ENCODE measurements at places on chromosomes 6 and 20.

DNA sequence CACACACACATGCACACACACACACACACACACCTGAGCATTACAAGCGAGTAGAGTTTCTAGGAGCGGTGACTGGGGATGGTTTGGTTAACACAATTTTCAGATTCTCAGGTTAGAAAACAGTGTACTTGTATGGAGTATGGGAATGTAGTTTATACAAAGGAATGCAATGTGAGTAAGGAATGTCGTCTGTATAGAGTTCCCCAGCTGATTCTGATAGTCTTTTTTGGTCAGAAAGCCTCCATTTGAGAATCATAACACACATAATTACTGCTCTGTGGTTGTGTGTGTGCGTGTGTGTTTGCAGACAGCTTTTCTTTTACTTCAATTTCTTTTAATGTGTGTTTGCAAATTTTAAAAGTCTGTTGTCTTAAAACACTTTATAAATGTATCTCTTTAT, 93.2 kb downstream of the MYO6 start:
- no peak overlapping the region for H3K27ac ChIP-seq
- DNase-seq: no peak
- H3K27me3 ChIP-seq: no peaks in the 10 kb centered on the region
- H3K4me1 ChIP-seq: no peaks in the 10 kb centered on the region

DNA sequence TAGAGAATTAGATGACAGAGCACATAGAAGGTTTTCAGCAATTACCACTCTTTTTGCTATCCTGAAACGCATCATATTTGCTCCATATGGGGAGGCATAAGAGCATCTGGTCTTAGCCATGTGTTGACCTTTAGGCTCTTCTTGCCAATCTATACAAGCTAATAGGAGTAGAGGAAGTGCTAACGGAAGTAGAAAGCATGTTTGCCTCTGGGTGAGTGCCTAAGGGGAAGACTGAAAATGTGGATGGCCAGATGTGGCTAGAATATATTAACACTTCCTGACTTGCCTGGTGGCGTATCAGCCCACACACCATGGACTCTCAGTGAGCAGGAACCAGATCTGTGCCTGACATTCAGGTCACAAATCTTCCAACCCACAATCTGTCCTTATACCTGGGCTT, 136.3 kb downstream of the LRRC1 start:
- DNase-seq: no peak
- no peak overlapping the region for H3K4me3 ChIP-seq
- peaks cover 23% of the 10 kb centered on the region for H3K36me3 ChIP-seq
- H3K27ac ChIP-seq: no peak overlapping the region
- peaks cover 4% of the 10 kb centered on the region for H3K4me1 ChIP-seq

DNA sequence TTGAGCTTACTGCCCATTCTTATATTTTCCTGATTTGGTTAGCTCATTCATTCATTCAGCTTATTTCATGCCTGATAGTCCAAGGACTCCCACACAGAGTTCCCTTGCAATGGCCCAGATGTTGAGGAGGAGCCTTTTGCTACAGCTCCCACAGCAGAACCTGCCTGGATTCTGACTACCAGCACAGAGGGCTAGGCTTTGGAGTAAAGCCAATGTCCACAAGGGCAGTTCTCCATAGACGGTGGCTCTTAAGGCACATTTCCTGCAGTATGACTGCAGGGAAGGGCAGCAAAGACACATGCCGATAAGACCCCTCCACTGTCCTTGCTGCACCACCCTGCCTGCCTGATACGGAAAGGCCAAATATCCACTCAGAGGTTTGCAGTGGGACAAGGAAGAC, 112.3 kb upstream of the SYNDIG1 start:
- H3K27ac ChIP-seq: no peak overlapping the region
- H3K4me3 ChIP-seq: no peak overlapping the region
- peaks cover 3% of the 10 kb centered on the region for H3K36me3 ChIP-seq
- peaks cover 17% of the 10 kb centered on the region for H3K4me1 ChIP-seq
- no peak for DNase-seq

GRCh38 chr20:17430125-17430950, 100.8 kb downstream of the BFSP1 start:
- DNase-seq: no peak
- H3K27me3 ChIP-seq: no peaks in the 10 kb centered on the region
- H3K4me3 ChIP-seq: no peak overlapping the region
- H3K4me1 ChIP-seq: peaks cover 28% of the 10 kb centered on the region
- no peaks in the 10 kb centered on the region for H3K36me3 ChIP-seq

GRCh38 chr6:47424436-47424836, 53.2 kb upstream of the CD2AP start:
- no peaks in the 10 kb centered on the region for H3K27me3 ChIP-seq
- no peak for DNase-seq
- no peak overlapping the region for H3K27ac ChIP-seq
- H3K36me3 ChIP-seq: peaks cover 27% of the 10 kb centered on the region
- H3K4me1 ChIP-seq: peaks cover 22% of the 10 kb centered on the region
- no peak overlapping the region for H3K4me3 ChIP-seq

DNA sequence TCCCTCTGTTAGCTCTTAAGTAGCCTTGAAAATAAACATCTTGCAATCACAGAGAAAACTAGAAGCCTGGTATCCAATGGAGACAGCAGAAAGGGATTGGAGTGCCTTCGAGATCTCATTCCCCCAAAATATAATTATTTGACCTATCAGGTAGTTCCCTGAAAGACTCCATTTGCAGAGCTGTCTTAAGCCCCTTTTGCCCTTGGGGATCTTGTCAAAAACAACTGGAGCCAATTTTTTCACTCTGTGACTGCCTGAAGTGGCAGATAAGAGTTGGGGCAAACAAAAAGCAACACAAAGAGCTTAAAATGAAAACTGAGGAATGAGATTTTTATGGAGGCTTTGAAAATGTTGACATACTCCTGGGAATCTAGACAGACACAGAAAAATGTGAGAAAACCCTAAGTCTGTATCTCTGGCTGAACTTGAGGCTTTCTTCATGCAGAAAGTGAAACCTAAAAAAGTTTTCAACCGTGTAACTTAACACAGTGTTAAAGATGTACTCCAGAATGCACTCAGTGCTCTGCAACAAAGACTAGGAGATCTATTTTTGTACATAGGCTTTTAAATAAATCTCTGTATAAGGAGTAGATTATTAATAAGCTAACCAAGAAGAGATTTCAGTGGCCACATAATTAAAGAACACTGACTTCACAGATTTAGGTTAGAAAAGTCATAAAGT, 971.1 kb upstream of the MAN1A1 start:
- H3K27me3 ChIP-seq: no peaks in the 10 kb centered on the region
- no peaks in the 10 kb centered on the region for H3K36me3 ChIP-seq
- no peak for DNase-seq

- H3K36me3 ChIP-seq: 0 out of 2 replicates have a peak, but pooled peaks cover 3% of the 10 kb centered on the region
- peak overlapping the region; percentile 59 for H3K27ac ChIP-seq
- peaks cover 90% of the 10 kb centered on the region for H3K4me1 ChIP-seq
- no peak overlapping the region for H3K4me3 ChIP-seq
- H3K27me3 ChIP-seq: no peaks in the 10 kb centered on the region
Observed at GRCh38 chr6:15389765-15390723, 144.2 kb downstream of the JARID2 start.

DNA sequence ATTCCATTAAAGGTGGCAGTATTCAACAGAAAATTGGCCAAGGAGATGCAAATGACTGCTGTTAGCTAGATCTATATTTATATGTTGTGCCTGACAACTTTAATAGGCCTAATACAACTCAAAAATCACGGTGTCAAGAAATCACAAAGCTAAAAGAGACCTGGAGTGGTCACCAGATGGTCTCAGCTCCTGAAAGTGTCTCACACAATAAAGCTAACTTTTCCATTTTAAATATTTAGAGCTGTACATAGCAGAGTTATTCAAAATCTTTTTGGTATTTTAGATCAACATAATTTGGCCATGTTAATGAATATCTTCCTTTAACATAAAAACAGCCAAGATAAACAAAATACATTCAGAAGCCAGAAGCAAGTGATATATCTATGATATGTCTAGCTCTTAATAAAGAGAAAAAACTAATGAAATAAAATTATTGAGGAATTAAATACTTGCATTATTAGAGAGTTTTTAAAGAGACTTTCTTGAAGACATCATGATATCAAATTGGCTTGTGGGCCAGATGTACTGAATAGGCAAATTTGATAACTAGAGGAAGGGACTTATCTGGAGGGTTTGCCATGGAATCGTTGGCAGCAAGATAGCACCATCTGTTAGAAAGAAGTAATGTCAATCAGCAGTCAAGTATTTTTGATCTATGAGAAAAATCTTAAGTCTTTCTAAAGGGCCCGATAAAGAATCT, 84.9 kb upstream of the SCAF8 start:
- no peaks in the 10 kb centered on the region for H3K36me3 ChIP-seq
- H3K27me3 ChIP-seq: no peaks in the 10 kb centered on the region
- DNase-seq: no peak
- H3K27ac ChIP-seq: no peak overlapping the region
- H3K4me3 ChIP-seq: no peak overlapping the region

GRCh38 chr20:63320041-63320511, 27.1 kb downstream of the COL20A1 start:
- no peaks in the 10 kb centered on the region for H3K27me3 ChIP-seq
- DNase-seq: no peak
- no peaks in the 10 kb centered on the region for H3K36me3 ChIP-seq
- H3K4me1 ChIP-seq: peaks cover 2% of the 10 kb centered on the region
- no peak overlapping the region for H3K27ac ChIP-seq

- H3K4me3 ChIP-seq: no peak overlapping the region
- H3K36me3 ChIP-seq: no peaks in the 10 kb centered on the region
- H3K27ac ChIP-seq: no peak overlapping the region
- H3K27me3 ChIP-seq: no peaks in the 10 kb centered on the region
Observed at GRCh38 chr20:57913156-57913930, 203.5 kb upstream of the PMEPA1 start.

GRCh38 chr20:9022376-9022775, 46.5 kb upstream of the PLCB4 start:
- no peak for DNase-seq
- H3K27me3 ChIP-seq: no peaks in the 10 kb centered on the region
- no peak overlapping the region for H3K4me3 ChIP-seq
- H3K36me3 ChIP-seq: no peaks in the 10 kb centered on the region

Measured in WTC11 (cell line).